ENCODE measurements at places on chromosomes 6 and 20. TPM values are rescaled to one million over a fixed set of nuclear protein-coding genes. Genes with fewer than 3 reads are reported as not detected.

ZNF184 gene
- total RNA-seq, result 8.0 TPM

POM121L2 gene
- not detected for total RNA-seq

SNAP91 gene
- total RNA-seq, result 0.07 TPM

CST2 gene
- not detected for total RNA-seq

RAB23 gene
- 81.3 TPM for total RNA-seq

TTLL9 gene
- not detected for total RNA-seq

CDH26 gene
- 3.1 TPM for total RNA-seq

GMEB2 gene
- 16.1 TPM for total RNA-seq

MUC22 gene
- not detected for total RNA-seq

PKHD1 gene
- total RNA-seq, result not detected

ZFP57 gene
- under 0.01 TPM for total RNA-seq

All from nasal cavity respiratory epithelium epithelial cell of viscerocranial mucosa (primary cell).